ENCODE measurements at places on chromosomes 5 and 9.

- DNase-seq: no peak
Observed at GRCh38 chr5:155905364-155905763, 421.6 kb upstream of the SGCD start.

- no peak for DNase-seq
Observed at GRCh38 chr5:8241076-8241475, 372.1 kb downstream of the MTRR start.

DNA sequence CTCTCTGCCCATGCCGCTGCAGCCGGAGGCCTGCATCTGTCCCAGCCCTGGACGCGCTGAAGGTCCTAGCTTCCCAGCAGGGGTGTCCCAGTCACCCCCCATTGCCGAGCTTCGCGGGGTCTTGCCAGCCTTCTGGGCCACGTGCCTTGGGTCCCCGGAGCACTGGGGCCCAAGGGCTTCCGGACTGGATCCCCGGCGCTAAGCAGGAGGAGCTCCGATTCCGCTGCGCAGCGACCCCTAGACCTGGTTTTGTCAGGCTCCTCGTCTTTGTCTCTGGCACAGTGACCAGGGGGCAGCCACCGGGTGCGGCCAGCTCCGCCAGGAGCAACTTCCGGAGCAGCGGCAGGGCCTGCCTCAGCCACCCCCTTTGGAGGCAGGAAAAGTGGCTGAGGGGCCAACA is 3.3 kb upstream of the IRX1 start:
- no peak for DNase-seq

DNA sequence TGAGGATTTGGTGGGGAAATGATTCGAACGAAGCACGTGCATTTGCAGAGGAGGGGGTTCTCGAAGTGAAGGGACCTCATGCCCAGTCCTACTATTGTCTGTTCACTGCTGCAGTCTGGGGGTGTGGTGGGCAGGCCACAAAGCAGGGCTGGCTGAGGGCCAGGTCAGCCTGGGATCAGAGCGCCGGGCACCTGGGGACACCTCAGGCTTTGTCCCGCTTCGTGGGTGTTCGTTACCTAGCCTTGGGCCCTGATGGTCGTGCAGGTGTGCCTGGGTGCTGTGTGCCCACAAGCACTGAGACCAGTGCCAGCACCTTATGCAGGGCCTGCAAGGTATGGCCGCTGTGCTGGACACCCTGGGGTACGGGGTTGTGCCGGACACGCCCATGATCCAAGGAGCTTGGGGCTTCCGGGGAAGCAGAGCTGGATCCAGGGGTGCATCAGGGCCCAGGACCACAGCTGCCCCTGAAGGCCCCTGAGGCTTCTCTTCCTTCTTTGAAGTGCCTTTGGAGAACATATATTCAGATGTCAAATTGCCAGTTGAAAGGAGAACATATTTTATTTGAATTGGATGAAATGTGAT is 80.6 kb downstream of the COL5A1 start:
- DNase-seq: no peak

DNA sequence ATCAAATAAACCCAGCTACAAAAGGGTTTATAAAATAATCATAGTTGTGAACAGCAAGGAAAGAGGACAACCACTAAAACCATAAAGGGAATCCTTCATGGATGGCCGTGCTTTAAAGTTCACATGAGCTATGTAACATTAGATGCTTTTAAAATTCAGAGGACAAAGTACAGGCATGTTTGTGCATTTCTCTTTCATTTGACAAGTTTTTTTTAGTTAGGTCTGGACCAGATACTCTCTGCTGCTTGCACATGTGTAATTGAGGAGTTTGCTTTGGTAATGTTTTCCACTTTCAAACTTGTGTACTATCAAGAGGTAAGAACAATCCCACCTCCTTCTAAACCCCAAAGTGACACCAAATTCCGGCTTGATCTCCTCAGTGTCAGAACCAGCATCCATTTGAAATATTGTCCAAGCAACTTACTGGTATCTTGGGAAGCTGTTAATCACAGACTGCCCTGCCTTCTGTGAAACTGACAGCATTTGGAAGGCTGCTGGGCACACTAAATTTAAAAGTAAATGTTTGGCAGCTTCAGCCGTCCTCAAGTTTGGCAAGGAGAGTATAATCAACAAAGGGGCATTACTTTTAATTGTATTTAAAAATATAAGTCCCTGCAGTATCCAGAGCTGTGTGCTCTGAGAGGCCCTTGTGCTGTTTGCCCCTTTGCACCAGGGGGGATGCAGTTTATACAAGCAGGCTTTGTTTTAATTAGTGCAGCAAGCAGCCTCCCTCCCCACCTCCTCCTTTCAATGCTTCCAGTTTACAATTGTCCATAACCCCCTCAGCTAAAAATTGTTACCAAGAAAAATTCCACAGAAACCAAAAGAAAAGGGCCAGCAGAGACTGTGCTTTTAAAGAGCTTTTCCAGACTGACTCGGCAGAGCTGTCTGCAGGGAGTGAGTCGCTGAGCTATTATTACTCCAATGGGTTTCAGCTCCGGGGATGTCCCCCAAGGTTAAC is 328.3 kb upstream of the MPDZ start:
- no peak for DNase-seq

- no peak for DNase-seq
Observed at GRCh38 chr9:75200892-75201470, 112.7 kb downstream of the OSTF1 start.

- no peak for DNase-seq
Observed at GRCh38 chr5:71836559-71837112, 117.6 kb downstream of the CARTPT start.

GRCh38 chr5:56023296-56023695 is 28.5 kb upstream of the IL6ST start:
- no peak for DNase-seq

DNA sequence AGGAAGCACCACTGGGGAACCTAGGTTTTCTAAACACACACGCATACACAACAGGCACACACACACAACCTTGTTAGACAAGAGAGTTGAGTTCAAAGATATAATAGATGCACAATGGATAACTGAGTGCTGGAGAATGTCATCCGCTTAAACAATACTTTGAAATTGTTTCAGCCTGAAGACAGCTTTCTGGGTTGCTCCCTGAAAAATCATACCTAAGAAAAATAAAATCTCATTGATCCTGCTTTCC is 126.1 kb downstream of the TMEM161B start:
- no peak for DNase-seq

DNA sequence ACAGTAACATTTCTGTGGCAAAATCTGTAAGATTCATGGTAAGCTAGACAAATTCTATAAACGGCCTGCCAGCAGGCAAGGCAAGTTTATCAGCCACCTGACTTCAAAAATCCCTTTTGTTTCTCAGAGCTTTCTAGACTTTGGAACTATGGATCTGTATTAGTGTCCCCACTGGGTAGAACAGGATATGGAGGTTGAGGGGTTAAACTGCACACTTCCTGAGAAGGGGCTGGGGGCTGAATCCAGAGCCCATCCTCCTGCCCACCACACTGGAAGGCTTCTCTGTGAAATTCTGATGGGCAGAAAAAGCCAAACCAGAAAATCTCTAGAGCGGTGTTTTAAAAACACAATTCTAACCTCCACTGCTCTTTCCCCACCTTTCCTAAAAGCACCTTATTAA is 128.7 kb downstream of the ENTREP1 start:
- DNase-seq: no peak

DNA sequence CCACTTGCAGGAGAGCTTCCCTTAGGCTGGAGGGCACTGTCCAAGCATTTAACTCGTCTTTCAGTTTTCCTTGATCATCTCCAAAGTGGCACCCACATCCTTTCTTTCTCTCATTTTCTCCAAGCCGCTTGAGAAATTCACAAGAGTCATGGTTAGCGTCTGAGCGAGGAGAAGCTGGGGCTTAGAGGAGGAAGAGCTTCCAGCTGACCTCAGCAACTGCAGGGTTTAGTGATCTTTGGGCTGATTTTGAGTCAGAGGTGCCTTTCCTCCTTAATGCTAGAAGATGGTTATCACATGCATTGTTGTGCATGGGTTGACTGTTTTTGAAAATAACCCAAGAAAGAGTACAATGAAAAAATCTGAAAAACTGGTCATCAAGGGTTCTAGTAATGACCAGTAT is 134.7 kb downstream of the GADD45G start:
- DNase-seq: no peak
